Stimulated activated CD4-positive, alpha-beta T cell treated with anti-CD3 and anti-CD28 coated beads, TNF-alpha, amount 100 ng/mL, for 1 hour (primary cell): ENCODE measurements at places on chromosomes 1 and 21.

- peak; percentile 70 for DNase-seq
Measured at GRCh38 chr21:44932408-44933181, 7.2 kb upstream of the SLX9 start.

GRCh38 chr1:200627575-200628222 lies 7.1 kb upstream of the KIF14 start:
- no peak for DNase-seq

DNA sequence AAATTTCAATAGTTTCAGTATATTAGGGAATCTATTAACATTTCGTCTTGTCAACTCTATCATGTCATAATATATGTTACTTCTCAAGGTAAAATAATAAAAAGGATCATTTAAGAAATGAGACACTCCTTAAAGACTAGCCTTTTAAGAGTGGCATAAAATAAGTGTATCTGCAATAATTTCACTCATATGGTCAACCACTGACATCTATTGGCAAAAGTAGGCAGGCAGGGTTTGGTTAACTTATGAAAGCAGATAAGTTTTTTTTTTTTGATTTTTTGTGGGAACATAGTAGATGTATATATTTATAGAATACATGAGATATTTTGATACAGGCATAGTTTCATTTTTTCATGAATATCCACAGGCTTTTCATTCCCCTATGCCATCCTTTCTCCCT lies 5.5 kb upstream of the RGS21 start:
- no peak for DNase-seq

- DNase-seq, result no peak
Measured at GRCh38 chr1:179341943-179342547, 23.7 kb upstream of the AXDND1 start.

GRCh38 chr1:181178241-181178879 lies 89.9 kb downstream of the IER5 start:
- no peak for DNase-seq

- DNase-seq, result no peak
Measured at GRCh38 chr1:4673494-4673893, 19.1 kb downstream of the AJAP1 start.

DNA sequence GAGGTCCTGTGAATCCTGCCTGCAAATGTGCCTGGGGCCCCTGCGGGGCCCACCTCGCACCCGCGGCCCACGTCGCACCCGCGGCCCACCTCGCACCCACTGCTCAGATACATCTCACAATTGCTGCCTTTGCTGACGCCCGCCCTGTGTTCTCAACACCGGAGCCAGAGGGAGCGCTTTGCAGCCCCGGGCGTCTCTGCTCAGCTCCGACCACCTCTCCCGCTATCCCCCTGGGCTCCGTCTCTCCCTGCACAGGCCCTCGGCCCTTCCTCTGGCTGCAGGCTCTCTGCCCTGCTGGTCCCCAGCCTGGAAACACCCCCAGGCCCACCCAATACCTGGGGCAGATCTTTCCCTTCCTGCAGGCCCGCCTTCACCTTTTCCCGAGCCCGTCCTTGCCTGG lies 44.8 kb downstream of the TP73 start:
- DNase-seq, result no peak

GRCh38 chr1:156126043-156126629 lies 11.6 kb downstream of the LMNA start:
- no peak for DNase-seq

GRCh38 chr1:63329621-63330330 lies 7.4 kb downstream of the FOXD3 start:
- DNase-seq, result no peak

GRCh38 chr1:178271471-178271870 lies 177.6 kb downstream of the RASAL2 start:
- no peak for DNase-seq

GRCh38 chr1:168582688-168583336 lies 6.4 kb downstream of the XCL1 start:
- DNase-seq, result no peak

GRCh38 chr1:20867062-20867461 lies 80.0 kb upstream of the HP1BP3 start:
- DNase-seq, result no peak

DNA sequence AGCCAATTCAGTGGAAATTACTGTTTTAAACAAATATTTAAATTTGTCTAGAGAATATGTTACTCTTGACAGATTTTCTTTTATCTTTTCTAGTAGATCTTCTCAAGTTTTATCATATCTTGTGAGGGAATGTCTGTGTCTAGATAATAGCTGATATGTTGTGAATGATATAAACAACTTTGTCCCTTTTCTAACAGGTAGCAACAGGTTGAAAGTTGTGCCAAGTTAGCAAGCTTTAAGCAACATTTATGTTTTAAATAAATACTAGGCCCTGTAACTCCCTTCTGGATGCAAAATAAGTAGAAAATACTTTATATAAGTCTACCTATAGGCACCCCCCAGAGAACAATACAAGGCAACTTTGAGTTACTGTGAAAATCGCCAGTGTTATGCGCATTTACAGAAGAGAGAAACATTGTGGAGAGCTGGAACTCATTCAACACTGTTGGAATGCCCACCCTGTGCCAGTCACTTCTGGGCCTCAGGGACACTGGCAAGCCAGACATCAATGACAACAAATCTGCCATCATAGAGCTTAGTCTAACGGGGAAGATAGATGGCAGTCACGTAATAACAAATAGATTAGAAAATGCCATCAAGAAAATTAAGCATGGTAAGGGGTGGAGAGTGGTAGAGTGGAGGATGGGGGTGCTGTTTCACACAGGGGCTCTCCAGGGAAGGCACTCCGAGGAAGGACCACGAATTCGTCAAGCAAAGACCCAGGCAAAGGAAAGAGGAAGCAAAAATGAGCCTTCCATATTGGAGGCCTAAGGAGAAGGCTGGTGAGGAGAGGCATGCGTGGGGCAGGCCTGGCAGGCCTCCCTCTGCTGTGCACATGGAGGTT lies 4.4 kb downstream of the MAP3K21 start:
- no peak for DNase-seq

GRCh38 chr1:41650028-41650880 lies 165.8 kb upstream of the EDN2 start:
- DNase-seq, result no peak

DNA sequence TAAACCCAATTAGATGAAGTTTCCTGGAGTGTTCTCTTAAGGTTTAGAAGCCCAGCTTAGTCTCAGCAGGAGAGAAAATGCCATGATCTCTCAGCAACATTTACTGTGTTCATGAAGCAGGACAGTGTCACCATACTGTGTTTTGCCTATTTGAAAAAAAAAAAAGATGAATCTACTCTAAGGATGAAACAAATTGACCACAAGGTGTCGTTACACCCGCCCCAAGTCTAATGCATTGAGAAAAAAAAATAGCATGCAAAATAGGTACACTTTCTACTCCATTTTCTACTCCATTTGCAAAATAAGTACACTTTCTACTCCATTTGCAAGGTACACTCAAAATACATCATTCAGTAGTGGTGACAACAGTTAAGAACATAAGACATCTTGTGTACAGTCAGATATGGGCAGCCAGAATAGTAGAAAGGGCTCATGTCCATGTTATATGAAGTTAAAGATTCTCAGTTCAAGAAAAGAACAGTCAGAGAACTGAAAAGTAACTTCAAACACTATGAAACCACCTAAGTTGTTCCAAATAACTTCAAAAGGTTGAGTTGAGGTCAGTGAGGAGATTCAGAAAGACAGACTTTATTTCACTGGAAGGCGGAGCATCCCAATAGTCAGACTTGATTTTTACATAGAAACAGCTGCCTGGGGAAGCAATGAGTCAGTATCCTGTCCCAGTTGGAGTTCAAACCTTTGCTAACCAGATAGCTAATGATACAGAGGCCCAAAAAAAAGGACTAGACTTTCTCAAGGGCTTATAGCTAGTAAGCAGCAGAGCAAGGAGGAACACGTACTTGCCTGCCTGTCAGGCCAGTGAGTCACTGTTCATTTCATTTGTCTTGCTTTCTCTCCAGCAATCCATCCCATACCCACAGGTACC lies 13.3 kb downstream of the PLPPR5 start:
- DNase-seq, result no peak

DNA sequence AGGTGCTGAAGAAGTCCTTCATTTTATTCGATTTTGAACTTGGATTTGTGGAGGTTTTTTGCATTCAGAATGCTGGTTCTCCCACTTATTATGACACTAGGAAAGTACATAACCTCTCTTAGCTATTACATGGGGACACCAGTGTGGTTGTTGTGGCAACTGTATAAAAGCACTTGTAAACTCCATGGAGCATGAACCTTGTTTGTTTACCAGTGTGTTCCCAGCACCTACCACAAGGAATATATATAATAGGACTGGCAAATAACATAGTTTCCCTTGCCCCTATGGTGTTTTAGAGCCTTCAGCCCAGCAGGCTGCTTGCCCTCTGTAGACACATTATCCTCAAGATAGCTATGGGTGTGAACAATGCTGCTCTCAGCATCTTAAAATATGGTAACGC lies 43.1 kb downstream of the RASSF5 start:
- no peak for DNase-seq

DNA sequence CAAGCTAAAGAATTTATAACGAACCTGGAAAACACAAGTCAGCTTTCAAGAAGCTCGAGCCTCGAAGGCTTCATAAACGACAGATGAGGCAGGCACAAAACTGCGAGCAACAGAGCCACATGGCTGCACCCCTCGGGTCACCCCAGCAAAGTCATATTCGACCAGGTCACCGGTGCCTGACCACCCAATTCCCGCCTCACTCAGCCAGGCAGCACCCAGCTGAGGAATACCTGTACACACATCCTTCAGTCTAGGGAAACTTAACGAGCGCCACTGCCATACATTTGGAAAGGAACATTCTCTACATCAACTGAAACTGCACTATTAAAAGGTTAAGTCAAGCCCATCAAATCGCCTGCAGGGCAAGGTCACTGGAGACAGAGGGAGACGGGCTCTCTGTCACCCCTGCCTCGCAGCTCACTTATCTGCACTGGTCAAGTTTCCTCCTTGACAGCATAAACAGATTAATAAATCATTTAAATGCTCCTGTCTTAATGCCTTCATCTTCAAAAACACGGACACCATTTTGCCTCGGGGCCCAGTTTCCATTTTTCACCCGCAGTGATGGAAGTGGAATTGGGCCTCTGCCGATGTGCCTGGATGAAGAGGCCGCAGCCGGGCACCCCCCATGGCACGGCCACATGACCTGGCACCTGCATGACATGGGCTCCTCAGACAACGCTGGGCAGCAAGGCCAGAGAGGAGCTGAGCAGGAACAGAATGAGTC lies 20.6 kb downstream of the NPHP4 start:
- no peak for DNase-seq

- no peak for DNase-seq
Measured at GRCh38 chr21:33751120-33751519, 108.8 kb downstream of the ITSN1 start.

- peak; percentile 23 for DNase-seq
Measured at GRCh38 chr1:43348809-43349593, 9.8 kb upstream of the CDC20 start.
